Thoracic aorta (tissue), 2 donors: ENCODE measurements at places on chromosomes 5 and 9. TPM values are rescaled to one million over a fixed set of nuclear protein-coding genes. Genes with fewer than 3 reads are reported as not detected.

GRCh38 chr9:99108131-99108530 is 3.2 kb downstream of the TGFBR1 start:
- DNase-seq, result no peak

DNA sequence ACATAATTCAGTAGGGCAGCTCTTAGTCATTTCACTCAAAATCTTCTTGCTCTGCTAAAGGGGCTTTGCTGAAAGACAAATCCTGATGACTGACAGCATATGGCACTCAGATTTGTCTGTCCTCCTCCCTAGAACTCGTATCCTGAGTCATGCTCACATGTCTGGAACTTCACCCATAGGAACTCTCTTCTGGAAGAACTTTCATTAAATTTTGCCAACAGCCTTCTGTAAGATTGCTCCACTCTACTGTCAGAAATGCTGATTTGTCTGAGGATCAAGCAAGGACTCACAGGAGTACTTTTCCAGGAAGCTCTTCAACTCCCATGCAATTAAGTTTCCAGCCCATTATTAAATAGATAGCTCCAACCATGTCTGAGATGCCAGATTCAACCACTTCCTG is 59.8 kb upstream of the SNX2 start:
- no peak for DNase-seq

- no peak for DNase-seq
These were observed 67.8 kb downstream of the FGF1 start for GRCh38 chr5:142618130-142618523.

DNA sequence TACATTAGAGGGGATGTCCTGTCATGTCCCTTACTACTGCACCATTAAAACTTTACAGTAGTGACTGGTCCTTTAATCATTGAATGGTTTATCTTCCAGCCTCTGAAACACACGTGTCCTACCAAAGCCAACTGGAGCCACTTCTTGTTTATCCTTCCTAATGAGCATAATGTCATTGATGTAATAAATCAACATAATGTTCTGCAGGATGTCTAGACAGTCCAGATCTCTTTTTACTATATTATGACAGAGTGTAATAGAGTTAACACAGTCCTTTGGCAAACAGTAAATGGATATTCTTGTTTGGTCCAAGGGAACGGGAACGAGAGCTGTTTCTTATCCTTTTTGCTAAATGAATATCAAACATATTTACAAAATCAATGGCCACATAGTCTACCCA is 88.1 kb upstream of the PTPRD start:
- DNase-seq, result no peak

DNA sequence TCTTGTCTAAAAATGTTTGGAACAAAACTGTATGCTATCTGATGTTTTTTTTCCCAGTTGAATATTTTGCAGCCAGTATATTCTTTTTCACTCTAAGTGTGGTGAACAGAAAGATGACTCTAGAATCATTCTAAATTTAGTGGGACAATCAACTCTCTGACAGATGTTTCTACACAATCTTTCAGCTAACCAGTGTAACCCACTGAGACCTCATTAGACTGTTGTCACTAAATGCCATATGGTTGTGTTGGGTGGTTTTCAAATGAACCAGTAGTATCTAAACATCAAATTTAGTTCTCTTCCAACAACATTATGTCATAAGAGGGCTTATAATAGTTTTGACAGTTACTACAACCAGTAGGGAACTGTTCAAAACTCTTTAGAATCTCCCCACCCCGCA is 129.6 kb upstream of the PRLR start:
- DNase-seq, result no peak

DNA sequence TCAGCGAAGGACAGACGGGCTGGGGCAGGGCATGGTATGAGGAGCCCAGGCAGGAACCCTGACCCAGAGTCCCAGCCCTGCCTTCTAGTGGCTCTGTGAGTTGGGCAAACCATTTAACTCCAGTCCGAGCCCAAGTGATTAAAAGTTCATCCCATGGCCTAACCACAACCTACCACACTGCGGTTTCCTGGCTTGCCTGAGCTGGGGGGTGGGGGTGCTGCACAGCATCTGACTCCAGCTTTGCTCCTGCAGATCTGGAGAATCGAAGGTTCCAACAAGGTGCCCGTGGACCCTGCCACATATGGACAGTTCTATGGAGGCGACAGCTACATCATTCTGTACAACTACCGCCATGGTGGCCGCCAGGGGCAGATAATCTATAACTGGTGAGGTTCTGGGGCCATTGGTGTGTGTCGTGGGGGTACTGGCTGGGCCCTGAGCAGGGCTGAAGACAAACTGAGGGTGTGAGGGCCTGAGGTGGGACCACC is 49.0 kb downstream of the STOM start:
- DNase-seq, result no peak

- DNase-seq, result no peak
These were observed 553.8 kb upstream of the CDH9 start for GRCh38 chr5:27592231-27592630.

GRCh38 chr5:53557386-53557785 is 3.1 kb upstream of the NDUFS4 start:
- no peak for DNase-seq

DNA sequence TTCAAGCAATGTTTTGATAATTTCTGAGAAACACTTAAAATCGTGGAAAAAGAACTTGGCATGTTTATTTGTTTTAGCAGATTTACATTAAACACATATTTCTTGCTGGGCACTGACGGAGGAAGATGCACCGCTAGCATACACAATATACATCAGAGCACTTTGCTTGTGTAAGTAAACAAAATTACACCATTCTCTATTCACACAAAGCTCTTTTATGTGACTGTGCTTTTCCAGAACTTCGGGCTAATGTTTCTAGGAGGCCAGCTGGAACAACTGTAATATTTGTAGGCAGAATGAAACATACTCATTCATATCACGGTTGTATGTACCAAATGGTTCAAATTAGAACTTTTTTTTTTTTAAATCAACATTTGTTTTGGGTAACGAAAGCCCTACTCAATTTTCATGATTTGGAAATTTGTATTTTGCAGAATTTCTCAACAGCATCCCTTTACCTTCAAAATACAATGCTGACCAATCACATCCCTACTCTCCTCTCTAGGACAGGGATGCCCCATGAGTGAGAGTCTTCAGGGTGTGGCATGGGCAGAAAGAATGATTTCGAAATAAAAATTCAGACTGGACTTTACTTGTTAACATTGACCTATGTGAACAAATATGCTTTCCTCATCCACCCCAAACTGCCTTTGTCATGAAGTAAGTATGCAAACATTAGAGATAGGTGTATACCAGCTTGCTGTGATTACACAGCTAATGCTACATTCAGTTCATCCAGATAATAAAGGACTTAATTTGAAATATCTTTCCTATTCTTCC is 425.1 kb downstream of the BNC2 start:
- no peak for DNase-seq

DNA sequence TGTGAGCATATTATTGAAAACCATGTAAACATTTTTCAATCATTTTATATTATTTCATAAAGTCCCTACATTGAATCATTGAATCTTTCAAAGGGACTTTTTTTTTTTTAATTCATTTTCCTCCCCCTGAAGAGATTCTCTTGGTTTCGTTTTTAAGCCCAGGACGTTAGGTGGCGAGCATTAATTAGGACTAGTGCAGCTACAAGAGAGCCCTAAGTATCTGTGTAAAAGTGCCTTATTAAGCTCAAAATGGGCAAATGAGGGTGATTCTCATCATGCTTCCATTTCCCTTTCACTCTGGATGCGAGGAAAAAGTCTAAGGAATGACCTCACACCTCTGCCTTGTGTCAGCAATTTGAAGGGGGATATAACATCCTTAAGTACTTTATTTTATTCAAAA is 517.9 kb upstream of the ITGA1 start:
- DNase-seq, result no peak

- peak; percentile 48 for DNase-seq
These were observed 27.8 kb downstream of the SUB1 start for GRCh38 chr5:32613050-32613672.

GRCh38 chr5:38077652-38078051 is 180.7 kb upstream of the EGFLAM start:
- DNase-seq, result no peak

DNA sequence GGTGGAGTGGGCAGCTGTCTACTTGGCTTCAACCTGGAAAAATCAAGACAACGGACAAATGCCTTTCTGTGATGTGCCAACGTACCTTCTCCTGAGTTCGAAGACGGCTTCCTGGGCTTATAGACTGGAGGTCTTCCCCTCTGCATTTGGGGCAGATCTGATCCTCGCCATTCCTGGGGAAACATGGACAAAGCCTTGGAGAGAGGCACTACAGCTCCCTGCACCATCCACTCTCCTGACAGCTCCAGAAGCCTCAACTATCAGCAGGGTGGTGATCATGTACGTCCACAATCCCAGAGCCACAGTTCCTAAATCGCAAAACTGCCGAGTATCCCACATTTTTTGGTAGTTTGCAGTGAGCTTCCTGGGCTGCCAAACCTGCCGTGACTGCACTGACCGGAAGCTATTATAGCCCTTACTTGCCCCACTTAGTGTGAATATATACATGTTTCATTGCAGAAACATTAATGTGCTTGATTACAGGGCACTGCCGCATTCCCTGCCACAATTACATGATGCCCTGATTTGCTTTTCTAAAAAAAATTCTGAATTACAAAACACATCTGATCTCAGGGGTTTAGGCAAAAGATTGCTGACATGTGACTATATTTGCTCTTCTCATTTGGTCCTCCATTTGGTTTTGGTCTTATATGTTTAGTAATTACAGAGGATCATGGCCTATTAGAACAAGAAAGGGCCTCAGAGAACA is 2.8 kb downstream of the TRAF1 start:
- DNase-seq, result no peak

DNA sequence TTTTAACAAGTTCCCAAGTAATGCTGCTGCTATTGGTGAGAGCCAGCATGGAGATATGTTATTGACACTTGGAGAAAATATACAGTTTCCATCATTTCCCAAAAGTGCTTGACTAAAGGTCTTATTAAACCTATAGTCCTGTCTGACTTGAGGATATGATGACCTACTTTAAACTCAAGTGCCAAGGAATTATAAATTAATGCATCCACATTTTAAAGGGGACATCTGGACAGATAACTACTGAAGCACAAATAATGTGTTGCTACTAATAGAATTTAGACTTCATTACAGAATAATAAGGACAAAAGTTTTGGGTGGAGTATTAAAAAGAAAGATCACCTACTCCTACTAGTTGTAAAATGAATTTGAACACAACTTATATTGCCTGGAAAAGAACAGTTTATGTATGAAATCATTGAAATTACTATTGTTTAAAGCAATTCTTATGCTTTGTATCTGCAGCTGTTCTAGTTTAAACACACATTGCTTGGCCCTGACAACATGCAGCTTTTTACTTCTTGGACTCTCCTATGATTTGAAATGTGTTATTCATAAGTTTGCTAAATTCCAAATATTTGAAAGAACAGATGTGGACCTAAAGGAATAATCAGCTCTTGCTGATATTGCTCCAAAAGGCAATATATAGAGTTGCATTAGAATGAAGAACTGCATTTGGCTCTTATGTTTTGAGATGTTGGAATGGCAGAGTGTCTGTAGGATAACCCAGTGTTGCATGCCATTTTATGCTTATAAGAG is 73.4 kb downstream of the SGCD start:
- DNase-seq, result no peak

DNA sequence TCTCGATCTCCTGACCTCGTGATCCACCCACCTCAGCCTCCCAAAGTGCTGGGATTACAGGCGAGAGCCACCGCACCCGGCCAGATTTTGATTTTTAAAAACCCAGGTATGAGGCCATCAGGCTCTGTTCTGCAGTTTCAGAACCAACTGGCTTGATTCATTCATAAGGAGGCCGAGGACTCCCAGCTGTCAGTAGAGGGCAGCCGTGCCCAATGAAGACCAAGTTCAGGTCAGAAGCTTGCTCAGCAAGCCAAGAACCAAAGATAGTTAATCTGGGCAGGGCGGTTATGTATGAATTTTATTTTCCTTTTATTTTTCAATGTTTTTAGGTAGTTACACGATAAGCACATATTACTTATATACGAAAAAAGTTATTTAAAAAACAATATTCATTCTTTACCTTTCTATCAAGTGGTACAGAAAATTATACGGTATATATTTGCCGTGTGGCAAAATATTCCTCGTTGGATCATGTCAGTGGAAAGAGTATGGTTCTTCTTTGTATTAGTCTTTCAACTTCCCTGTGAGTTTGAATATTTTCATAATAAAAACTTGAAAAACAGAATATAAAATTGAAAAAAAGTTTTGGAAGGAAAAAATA is 18.0 kb downstream of the MGAT1 start:
- no peak for DNase-seq

GRCh38 chr9:110241260-110241857 is 14.9 kb downstream of the TXN start:
- no peak for DNase-seq

DNA sequence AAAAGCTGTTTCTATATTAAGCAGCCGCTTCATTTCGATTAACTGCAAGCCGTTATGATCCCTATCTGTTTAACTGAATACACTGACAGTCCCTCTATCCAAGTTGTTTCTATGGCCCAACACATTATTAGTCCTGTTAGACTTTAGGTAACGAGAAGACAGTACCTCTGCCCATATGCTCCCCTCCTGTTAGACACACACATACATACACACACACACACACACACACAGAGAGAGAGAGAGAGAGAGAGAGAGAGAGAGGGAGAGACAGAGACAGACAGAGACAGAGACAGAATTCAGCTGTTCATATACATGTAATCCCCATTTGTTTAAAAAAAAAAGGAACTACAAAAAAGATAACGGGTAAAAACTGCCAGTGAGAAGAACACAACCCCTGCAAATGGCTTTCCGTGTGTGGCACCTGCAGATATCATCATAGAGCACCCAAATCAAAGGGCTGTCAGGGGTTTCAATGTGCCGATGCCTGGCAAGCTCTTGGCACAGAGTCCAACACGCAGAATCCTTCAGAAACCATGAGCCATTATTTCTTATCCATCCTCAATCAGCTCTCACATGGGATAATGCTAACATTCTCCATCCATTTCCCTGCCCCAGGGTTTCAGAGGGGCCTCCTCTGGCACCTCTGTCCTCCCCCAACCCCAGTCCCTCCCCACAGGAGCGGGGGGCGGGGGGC is 144.0 kb downstream of the MYO10 start:
- no peak for DNase-seq

DNA sequence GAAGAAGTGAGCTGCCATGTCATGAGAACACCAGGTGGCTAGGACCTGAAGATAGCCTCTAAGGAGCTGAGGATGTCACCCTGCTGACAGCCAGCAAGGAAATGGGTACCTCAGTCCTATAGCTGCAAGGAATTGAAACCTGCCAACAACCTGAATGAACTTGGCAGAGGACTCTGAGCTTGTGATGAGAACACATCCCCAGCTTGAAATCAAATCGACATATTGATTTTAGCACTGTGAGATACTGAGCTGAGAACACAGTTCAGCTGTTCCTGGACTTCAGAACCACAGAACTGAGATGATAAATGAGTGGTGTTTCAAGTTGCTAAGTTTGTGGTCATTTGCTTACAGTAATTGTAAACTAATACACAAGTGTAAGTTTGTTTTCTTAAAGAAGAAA is 5.5 kb upstream of the RASEF start:
- DNase-seq, result no peak

GABBR2 gene
- total RNA-seq, result not detected

ZCCHC10 gene
- total RNA-seq, result 16.8 TPM

PCDHB6 gene
- 3.2 TPM for total RNA-seq

REEP2 gene
- 11.5 TPM for total RNA-seq

NUP214 gene
- 55.0 TPM for total RNA-seq

LPAR1 gene
- total RNA-seq, result 85.1 TPM

DND1 gene
- 0.54 TPM for total RNA-seq

PCDHAC2 gene
- not detected for total RNA-seq
